ENCODE measurements at places on chromosomes 6 and 20. TPM values are rescaled to one million over a fixed set of nuclear protein-coding genes. Genes with fewer than 3 reads are reported as not detected.

DNA sequence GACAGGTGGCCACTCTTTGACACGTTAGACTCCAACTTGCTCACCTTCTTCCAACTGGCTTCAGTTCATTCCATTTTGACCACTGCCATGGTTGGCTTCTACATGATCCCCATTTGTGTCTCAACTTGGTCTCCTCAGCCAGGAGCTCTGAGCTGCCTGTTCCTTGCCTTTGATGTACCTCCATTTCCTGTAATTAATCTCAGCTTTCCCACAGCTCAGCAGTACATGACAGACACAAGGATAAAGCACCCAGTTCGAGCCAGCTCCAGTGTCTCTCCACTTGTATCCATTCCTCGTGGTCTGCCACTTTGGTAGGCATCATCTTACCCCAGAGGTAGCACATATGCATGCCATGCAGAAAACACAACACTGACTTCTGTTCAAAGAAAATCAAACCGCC, 161.0 kb downstream of the TSHZ2 start:
- H3K4me3 ChIP-seq, result no peak overlapping the region
- no peaks in the 10 kb centered on the region for H3K4me1 ChIP-seq
- no peaks in the 10 kb centered on the region for H3K27me3 ChIP-seq
- H3K27ac ChIP-seq, result no peak overlapping the region
- no peaks in the 10 kb centered on the region for H3K36me3 ChIP-seq

DNA sequence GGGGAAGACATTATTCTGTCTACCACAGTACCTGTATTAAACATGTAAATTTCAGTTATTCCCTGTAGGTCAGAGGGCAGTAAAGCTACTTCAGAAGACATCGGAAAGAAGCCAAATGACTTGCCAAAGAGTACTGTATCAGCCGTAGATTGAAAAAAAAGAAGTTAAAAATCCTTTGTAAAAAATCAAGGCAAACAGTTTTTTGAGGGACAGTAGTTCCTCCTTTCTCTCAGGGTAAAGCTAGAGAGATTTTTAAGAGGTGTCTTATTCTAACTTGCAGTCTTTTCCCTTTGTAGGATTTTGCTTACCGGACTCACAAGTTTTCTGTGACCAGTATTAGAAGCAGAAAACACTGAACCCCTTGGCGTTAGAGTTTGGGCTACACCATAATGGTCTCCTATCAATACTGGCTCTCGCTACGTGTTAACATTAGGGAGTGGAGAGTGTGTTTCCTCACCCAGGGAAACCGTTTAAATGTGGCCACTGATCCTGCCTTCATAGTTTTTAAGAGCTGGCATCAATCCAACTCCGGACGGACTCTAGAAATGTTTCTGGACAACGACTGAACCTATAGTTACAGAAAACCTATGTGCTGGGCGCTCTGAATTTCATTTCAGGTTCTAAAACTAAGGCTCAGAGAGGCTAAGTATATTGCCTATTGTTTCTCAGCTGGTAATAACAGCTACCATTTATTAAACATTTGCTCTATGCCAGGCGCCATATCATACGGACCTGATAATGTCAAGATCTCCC, 1.3 kb upstream of the ASXL1 start:
- peak overlapping the region; percentile 92 for H3K4me3 ChIP-seq
- no peaks in the 10 kb centered on the region for H3K36me3 ChIP-seq
- H3K4me1 ChIP-seq, result peaks cover 51% of the 10 kb centered on the region

The SLC17A9 gene
- 29.2 TPM for total RNA-seq

The RIPOR2 gene
- 172 TPM for total RNA-seq

The RAMACL gene
- total RNA-seq, result 3.2 TPM
